ENCODE measurements at places on chromosomes 16 and 17.
A peak's percentile ranks its signal among the peaks of the same experiment; 100 is the strongest.

DNA sequence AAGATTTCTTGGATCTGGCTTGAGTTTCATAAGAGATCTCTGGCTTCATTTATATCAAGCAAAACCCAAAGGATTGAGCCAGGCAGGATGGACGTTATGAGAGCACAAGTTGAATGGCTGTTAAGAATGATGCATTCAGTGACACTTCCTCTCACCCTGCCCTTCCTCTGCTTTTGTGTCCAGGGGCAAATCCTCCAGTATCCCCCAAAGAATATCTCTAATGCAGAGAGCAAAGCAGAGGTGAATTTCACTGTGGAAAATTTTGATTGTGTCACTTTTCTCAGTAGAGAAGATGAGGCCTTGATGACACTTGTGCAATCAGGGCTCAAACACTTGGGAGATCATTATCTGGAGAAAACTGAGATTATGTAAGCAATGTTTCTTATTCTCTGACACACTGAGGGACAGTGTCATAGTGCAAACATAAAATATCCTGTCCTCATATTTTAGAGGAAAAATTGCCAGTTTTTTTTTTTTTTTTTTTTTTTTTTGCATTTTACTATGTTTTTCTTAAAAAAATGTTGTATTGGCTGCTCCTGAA, 25.3 kb downstream of the MARCHF10 start:
- no peak for DNase-seq

DNA sequence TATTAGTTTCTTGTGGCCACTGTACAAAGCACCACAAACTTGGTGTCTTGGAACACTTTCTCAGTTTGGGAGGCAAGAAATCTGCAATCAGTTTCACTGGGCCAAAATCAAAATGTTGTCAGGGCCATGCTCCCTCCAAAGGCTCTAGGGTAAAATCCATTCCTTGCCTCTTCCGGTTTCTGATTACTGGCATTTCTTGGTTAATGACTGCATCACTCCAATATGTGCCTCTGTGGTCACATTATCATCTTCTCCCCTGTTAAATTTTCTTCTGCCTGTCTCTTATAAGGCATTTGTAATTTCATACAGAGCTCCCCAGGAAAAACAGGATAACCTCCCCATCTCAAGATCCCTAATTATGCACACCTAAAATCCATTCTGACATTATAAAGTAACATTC, 34.8 kb downstream of the ZNF287 start:
- DNase-seq = no peak

- DNase-seq = no peak
Observed at GRCh38 chr17:73983621-73984400, 219.7 kb upstream of the RPL38 start.

GRCh38 chr17:58330997-58331814, 2.6 kb upstream of the TSPOAP1 start:
- DNase-seq = peak; percentile 70

DNA sequence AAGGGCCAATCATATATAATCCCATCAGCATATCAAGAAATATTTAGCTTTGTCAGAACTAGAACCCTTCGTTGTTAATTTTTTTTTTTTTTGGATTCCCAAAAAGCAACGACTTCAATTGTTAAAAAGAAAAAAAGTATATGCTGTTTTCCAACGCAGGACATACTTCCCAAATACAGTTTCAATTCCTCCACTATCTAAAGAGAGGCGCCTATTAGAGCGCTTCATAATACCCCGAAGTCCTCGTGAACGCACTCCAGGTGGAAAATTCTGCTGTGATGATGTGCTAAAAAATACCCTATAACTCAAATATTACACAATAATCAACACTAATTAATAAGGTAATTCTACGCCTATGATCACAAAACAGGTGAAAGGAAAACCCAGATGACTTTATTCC, 20.8 kb downstream of the GNA13 start:
- no peak for DNase-seq

GRCh38 chr17:10276436-10276835, 78.0 kb upstream of the GAS7 start:
- no peak for DNase-seq

- no peak for DNase-seq
Observed at GRCh38 chr16:27437946-27438345, 36.0 kb downstream of the IL21R start.
